ENCODE measurements at places on chromosomes 1 and 21. TPM values are rescaled to one million over a fixed set of nuclear protein-coding genes. Genes with fewer than 3 reads are reported as not detected.

The RNF223 gene
- not detected for total RNA-seq

The F13B gene
- not detected for total RNA-seq

The TCEA3 gene
- 4.4 TPM for total RNA-seq

DNA sequence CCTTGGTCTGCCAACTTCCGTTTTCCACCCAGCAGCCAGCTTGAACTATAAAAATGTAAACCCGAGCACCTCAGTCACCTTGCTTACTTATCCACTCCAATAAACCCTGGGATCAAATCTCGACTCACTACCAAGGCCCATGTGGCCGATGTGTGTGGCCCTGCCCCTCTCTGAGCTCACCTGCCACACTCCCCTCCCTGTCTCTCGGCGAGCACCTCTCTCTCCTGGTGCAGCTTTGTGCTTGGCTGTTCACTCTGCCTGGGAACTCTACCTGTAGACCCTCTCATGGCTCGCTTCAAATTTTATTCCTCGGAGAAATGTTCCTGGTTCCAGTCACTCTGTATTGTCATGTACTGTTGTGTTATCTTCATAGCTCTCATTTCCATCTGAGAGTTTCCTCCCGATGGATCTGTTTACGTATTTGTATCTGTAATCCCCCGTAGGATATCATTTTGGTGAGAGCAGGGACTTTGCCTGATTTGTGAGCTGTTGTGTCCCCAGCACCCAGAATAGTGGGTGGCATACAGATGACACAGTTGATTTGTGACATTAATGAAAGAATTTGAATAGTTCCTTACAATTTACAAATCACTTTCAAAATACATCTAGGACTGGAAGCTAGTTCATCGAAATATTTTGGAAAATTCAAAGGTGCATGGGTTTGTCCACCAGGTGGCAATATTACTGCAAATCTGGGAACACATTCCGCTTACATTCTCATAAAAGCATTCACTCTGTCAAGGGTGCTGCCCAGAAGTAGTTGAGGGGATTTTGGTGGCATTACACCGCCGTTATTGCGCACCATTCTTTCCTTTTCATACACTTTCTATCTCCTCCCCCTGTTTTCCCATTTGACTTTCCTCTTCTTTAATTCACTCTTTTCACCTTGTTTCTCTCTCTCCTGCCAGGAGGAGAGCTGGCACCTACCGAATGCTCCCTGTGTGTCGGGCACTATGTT is 95.3 kb downstream of the ABCA4 start:
- no peak for DNase-seq

GRCh38 chr1:202214089-202214843 is 20.7 kb downstream of the LGR6 start:
- DNase-seq = no peak

GRCh38 chr1:176849281-176849680 is 315.2 kb downstream of the ASTN1 start:
- no peak for DNase-seq

- no peak for DNase-seq
These were observed 273.3 kb downstream of the OLFM3 start for GRCh38 chr1:101723415-101723814.

- DNase-seq = no peak
These were observed 70.2 kb downstream of the TOR3A start for GRCh38 chr1:179151908-179152682.

DNA sequence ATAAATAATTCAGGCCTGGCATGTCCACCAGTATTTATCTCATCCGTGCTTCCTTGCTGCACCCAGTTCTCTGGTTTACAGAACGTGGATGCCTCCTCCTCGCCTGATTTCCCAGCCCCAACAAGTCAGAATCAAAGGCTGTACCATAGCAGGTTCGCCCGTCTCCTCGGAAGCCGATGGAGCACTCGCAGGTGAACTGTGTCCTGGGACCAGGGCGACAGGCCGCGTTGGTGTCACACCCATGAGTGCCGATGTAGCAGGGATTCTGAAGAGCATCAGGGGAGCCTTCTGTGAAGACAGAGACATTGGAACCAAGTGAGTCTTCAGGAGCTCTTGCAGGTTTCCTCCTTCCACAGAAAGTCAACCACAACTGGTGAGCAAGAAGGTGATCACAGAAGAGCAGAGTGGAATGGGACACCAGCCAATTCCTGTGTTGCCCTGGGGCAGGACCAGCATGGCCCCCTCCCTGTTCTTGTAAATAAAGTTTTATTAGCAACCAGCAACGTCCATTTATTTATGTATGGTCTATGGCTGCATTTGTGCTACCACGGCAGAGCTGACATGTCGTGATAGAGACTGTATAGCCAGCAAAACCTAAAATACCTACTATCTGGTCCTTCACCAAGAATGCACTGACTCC is 40.8 kb downstream of the NID1 start:
- DNase-seq = no peak

GRCh38 chr1:93471284-93471683 is 23.4 kb downstream of the FNBP1L start:
- no peak for DNase-seq

GRCh38 chr1:210260096-210260495 is 27.5 kb downstream of the SERTAD4 start:
- no peak for DNase-seq

DNA sequence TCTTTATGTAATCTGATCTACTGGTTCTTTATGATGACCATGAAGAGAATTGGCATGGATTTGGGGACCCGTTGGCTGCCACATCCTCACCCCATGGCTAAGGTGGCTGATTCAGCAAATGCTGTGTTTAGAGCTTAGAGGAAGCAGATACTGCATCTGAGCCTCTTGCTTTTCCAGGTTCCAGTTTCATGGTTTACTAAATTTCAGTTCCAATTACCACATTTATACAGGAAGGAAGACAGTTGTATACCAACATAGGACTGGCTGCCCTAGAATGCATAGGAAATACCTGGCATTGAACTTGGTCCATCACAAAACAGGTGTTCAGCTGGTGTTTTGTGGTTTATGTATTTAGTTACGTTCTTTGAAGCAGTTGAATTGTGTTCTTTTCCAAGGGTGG is 107.1 kb downstream of the ST3GAL3 start:
- DNase-seq = no peak

DNA sequence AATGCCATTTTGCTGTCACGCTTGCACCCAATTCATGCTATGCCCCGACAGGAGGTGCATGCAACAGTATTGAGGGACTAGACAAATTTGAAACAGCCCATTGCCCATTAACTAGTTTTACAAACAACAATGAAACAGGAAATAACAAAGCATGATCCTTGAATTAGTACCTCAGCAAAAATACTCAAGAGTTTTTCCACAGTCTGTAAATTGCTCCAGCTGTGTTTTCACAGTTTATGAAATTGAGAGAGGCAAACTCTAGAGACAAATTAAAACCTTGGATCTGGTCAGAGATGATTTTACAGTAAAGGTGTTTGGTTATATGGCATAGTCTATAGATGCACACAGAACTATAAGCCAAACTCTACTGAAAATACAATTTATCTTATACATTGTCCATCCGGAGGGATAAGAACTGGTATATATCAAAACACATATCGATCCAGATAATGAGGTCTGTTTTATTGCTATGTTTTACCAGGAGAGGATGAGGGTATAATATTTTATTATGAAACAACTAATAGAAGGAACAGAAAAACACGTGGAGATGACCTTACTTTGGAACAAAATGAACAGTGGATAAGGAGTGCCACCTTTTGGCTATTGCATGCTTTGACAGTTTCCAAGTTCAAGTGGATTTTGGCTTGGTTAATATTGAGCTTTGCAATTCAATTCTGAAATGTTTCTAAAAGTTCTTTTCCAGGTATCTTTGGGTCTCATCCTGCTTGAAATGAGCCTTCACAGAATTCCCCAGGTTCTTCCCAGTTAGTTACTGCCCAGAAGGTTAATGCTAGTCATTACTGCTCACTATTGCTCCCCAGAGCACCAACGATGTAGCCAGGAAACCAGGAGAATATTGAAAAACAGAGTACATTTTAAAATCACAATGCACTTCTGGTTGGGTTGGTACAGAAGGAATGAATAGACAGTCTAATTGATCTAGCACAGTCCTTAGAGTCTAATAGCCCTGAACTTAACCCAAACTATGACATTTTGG is 45.7 kb downstream of the ZC3H11B start:
- DNase-seq = no peak

GRCh38 chr1:84025966-84026365 is 27.0 kb upstream of the TTLL7 start:
- no peak for DNase-seq

Data from activated CD4-positive, alpha-beta memory T cell treated with anti-CD3 and anti-CD28 coated beads for 36 hours (primary cell).